ENCODE measurements at places on chromosomes 12 and 14.
A peak's percentile ranks its signal among the peaks of the same experiment; 100 is the strongest.

- DNase-seq: peak; percentile 64
These were observed 130.1 kb downstream of the SPTSSA start for GRCh38 chr14:34331728-34332623.

DNA sequence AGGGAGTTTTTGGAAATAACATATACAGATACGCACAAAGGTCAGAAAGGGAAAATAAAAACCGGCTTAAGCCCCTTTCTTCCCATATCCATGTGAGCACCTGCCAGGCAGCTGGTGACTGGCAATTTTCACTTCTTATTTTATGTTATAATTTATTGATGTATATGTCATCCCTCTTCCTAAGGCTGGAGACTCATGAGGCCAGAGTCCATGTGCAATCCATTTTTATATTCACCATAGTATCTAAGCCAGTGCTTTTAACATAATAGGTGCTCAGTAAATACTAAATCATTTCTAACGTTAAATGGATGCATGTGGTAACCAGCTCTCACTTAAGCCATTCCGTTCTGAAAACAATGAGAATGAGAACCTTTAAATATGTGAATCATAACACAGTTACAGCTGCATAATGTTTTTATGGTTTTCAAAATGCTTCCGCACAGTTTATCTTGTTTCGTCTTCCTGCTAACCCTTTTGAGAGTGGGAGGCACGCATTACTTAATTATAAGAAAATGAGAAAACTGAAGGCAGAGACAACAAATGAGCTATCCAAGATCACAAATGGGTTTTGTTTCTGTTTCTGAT is 178.3 kb downstream of the CACNA1C start:
- DNase-seq: no peak

- no peak for DNase-seq
These were observed 155.8 kb downstream of the TMTC2 start for GRCh38 chr12:82842480-82842879.

- DNase-seq: no peak
These were observed 4.1 kb upstream of the RHOJ start for GRCh38 chr14:63200035-63200740.

DNA sequence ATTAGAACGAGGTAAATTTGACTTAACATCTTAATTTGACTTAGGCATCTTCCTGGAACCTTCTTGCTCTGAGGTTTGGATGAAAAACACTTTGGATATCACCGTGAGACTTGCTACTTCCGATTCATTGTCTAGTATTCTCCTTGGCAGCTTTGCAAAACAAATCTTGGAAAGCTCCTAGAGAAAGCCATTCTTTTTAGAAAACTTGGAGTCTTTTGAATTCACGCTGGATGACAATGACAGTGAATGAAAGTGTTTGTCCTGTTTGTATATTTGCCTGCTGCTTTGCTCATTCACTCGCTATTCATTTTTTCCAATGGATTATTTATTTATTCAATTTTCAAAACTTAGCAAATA is 222.1 kb upstream of the HMGA2 start:
- no peak for DNase-seq

DNA sequence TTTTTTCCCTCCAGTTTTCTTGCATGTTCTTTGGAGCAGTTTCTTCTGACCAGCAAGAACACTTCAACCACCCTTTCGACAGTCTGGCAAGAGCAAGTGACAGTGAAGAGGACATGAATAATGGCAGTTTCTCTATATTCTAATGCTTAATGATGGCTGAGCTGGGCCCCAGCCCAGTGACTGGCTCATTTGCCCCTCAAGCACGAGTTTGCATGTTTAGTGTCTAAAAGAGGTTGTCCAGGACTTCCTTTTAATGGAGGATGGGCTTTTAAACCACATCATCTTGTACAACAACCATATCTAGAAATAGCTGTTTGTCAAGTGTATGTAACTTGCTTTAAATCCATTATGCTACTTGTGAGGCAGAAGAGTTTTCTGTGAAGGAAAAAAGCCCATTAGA is 28.4 kb downstream of the RAD9B start:
- no peak for DNase-seq

DNA sequence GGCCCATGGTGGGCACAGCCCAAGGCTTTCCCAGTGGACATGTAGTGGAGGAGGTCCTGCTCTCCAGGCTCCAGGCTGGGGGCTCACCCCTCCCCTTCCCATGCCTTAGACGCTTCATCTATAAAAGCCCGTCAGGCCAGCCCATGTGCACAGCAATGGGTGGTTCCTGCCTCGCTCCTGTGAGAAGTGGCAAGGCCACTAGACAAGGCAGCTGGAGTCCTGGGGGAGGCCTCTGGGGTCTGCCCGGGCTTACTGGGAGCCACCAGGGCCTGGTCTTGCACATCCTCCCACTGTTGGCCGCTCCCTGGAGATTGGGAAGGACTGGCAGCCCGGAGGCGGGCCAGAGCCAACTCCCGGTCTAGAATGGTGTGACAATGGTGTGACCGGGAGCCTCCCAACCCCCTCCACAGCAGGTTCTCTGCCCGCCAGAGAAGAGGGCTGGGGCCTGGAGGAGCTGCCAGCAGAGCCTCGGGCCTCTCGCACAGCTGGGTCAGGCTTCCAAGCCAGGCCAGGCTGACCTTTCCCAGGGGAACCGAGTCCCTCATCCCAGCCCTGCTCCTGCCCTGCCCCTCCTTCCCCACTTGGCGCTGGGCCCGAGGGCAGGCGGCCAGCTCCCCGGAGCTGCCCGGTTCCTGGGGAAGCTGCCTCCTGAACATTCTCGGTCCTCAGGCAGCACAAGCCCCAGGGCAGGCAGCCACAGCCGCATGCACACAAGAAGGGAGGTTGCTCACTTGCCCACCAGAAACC is 97.9 kb downstream of the RFLNA start:
- no peak for DNase-seq

- DNase-seq: no peak
These were observed 34.8 kb downstream of the DUSP16 start for GRCh38 chr12:12527820-12528296.

DNA sequence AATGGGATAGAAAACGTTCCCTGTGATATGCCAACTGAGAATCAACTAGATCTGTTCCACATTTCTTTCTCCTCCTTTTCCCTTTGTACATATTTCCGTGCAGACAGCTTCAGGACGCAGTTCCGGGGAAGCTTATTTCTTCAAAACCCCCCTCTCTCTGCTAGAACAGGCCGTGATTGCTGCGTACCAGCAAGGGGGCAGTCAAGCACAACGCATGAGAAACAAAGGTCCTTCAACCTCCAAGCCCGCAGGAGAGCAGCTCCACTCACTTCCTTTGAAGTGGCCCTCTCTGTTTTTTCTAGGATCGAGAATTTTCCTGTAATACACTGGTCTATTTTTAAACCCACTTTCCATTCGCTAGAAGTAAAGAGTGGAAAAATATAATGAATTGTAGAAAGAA is 80.8 kb downstream of the ZNF664 start:
- DNase-seq: peak; percentile 45

- no peak for DNase-seq
These were observed 55.5 kb upstream of the SRSF5 start for GRCh38 chr14:69711477-69711876.

DNA sequence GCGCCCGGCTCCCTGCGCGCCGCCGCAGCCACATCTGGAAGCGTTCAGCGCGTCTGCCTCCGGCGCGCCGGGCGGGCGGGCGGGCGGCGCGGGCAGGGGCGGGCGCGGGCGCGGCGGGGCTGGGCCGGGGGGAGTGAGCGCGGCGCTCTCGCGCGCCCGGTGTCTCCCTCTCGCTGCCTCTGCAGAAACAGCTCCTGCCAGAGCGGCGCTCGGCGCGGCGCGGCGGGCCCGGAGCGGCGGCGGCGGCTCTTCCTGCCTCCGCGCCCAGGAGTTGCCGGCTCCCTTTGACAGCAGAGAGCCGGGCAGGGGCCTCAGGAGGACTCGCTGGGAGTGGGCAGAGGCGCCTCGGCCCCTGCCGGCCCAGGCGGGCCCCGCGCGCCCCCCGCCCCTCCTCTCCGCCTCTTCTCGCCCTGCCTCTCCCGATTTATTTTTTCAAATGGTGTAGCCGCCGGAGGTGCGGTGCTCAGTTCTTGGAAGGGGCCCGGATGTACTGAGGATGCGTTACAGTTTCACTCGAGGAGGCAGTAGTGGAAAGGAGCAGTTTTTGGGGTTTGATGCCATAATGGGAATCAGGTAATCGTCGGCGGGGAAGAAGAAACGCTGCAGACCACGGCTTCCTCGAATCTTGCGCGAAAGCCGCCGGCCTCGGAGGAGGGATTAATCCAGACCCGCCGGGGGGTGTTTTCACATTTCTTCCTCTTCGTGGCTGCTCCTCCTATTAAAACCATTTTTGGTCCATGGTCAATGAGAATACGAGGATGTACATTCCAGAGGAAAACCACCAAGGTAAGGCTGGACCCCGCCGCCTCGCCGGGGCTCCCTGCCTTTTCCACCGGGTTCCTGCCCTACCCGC is at the start of gene CACNA1C:
Gene CACNA1C, plus strand, starts transcription at position 162 of the 853 bp plus-strand sequence. Its CDS starts 576 bp downstream, at position 738.
- peak; percentile 70 for DNase-seq

DNA sequence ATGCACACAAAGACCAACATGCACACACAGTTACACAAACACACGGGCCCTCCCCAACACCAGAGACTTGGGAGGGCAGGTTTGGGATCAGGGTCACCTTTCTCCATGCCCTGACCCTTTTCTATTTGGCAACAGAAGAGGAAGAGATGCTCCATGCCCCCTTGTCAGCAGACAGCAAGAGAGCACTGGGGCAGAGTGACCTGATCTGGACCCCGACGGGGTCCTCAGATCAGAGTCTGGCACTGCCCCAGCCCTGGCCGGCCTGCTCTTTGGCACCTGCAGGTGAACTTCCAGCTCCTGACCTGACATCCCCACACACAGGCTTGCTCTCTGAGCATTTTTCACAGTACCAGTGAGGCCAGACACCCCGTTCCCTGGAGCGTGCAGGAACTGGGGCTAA is 21.4 kb downstream of the ADCY6 start:
- no peak for DNase-seq

DNA sequence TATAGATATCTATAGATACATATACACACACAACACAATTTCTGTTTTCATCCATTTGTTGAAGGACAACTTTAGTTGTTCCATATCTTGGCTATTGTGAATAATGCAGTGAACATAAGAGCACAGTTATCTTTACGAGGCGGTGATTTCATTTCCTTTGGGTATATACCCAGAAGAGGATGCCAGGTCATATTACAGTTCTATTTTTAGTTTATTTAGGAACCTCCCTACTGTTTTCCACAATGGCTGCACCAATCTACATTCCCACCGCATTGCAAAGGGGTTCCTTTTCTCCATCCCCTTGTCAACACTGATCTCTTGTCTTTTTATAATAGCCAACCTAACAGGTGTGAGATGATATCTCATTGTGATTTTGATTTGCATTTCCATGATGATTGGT is 143.4 kb upstream of the ARHGAP5 start:
- DNase-seq: peak; percentile 31

DNA sequence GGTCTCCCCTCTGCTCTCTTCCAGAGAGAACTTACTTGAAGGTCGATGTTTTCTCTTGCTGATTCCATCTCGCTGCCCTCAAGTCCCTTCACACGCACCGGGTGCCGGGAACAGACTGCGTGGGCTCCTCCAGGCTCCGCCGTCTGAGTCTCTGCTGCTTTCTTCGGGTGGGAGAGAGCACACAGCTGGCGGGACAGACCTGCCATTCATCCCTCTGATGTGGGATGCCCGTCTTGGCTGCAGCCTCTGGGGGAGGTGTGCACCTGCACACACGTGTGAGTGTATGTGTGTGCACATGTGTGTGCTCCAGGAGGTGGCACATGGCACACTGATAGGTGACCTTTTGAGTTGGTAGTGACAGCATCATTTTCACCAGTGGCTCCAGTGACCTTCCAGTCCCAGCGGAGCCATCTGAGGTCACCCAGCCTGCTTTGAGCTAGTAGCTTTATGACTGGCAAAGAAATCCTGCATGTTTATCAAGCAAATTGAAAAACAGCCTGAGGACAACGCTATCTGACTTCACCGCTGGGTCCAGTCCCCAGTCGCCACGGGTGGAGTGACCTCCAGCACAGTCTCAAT is at the start of gene NINJ2:
Gene NINJ2, minus strand, starts transcription at position 153 of the 579 bp plus-strand sequence. Its CDS starts 85 bp downstream, at position 68.
- DNase-seq: no peak

DNA sequence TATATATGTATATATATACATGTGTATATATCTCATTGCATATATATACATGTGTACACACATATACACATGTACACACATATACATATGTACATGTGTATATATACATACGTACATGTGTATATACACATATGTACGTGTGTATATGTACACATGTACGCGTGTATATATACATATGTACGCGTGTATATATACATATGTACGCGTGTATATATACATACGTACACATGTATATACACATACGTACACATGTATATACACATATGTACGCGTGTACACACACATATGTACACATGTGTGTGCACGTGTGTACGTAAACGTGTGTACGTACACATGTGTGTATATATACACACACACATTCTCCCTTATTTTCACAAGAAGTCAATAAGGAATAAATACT is 141.6 kb upstream of the TMCC3 start:
- no peak for DNase-seq

DNA sequence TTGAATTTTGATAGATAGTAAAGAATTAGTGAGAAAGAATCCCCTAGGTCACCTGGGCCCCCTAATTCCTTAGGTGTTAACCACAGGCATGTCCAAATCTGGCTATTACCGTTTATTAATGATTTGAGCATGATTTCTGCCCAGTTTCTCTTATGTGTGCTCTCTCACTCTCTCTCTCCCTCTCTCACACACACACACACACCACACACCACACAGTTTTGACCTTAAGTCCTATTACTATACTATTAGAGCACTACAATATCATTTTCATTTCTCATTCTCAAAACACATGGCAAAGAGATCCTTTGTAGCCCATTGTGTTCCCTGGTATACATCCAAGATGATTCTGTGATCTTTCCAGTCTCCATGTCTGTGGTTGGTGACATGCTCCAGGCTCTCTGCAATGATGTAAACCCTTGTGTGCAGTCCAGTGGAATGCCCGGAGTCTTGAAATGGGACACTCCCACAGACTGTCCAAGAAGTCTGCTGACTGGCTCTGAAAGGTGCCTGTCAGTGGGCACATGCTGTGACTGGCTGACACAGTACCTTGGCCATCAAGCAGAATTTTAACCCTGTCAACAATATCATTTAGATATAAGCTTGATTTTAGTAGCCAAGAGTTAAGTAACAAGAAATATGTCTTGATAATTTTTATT is 96.2 kb downstream of the FIGNL2 start:
- peak; percentile 60 for DNase-seq

- DNase-seq: no peak
These were observed 39.8 kb downstream of the IFNG start for GRCh38 chr12:68119724-68120211.

GRCh38 chr12:129195081-129195480 is 341.8 kb downstream of the GLT1D1 start:
- DNase-seq: no peak

GRCh38 chr14:90760078-90760444 is 56.2 kb downstream of the TTC7B start:
- DNase-seq: no peak

All from HEK293T (cell line).